ENCODE measurements at places on chromosomes 2 and 18. TPM values are rescaled to one million over a fixed set of nuclear protein-coding genes. Genes with fewer than 3 reads are reported as not detected.
A peak's percentile ranks its signal among the peaks of the same experiment; 100 is the strongest.

DNA sequence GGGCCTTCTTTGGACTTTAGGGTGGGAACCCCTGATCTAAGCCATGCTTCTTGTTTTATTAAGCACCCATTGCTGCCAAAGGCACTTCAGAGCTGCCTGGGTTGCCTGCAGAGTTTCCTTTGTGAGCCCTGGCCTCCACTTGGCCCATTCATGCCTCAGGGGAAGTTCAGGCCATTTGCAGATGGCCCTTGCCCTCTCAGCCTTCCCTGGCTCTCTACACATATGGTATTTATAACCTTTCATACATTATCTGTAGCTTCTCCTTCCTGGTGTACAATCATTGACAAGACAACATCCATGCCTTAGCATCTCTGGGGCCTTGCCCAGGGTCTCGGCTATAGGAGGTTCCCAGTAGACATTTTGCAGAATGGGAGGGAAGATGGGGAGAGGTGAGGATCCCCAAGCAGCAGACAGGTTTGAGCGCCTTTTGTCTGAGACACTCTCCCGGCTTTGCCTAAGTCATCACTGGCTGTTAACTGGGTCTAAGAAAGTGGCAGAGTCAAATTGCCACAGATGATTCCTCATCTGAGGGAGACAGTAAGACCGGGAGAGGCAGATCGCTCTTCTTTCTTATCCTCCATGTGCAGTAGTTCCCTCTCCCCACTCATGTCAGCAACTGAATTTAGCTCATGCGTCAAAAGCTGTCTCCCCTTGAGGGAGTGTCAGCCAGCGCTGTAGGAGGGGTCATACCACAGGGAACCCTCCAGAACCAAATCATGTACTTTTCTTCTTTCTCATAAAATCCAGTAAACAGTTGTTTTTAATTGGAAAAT lies 2.7 kb downstream of the EHD3 start:
- H3K27ac ChIP-seq = peak overlapping the region; percentile 52
- DNase-seq = no peak
- H3K27me3 ChIP-seq = no peaks in the 10 kb centered on the region
- H3K4me1 ChIP-seq = no peaks in the 10 kb centered on the region
- no peaks in the 10 kb centered on the region for H3K36me3 ChIP-seq
- no peak overlapping the region for H3K4me3 ChIP-seq

CENPA gene
- polyA plus RNA-seq = not detected

PRSS56 gene
- not detected for polyA plus RNA-seq

DNA sequence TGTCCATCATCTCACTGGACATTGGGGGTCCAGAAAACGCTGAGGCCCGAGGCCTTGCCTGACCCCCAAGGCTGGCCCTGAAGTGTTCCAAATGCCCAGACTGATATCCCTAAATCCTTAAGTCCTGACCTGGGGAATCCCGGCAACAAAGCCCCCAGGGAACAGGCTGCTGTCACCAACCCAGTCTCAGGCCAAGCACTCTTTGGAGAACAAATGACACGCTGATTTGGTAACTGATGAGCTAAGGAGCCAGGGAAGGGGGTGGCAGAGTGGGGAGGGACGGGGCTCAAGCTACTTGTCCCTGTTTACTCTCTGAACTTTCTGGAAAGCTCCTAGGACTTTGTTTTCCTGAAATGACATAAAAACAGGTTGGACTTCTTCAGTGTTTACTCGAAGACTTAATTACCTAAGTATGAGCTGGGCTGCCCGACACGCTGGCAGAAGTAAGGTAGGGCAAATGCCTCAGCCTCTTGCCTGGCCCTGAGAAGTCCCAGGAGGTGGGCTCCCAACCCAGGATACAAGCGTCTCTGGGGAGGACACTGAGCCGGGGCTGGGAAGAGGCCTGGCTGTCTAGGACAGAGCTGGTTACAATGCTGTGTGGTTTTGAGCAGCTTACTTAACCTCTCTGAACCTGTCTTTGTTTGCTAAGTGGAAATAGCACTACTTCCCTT lies 105.5 kb upstream of the GLI2 start:
- no peak for DNase-seq
- no peaks in the 10 kb centered on the region for H3K36me3 ChIP-seq
- H3K27me3 ChIP-seq = no peaks in the 10 kb centered on the region
- no peak overlapping the region for H3K4me3 ChIP-seq
- no peak overlapping the region for H3K27ac ChIP-seq

GRCh38 chr18:46281185-46282176 lies 177.3 kb downstream of the HAUS1 start:
- H3K4me1 ChIP-seq = no peaks in the 10 kb centered on the region
- no peak overlapping the region for H3K4me3 ChIP-seq
- H3K27me3 ChIP-seq = no peaks in the 10 kb centered on the region
- peak; percentile 86 for DNase-seq
- H3K36me3 ChIP-seq = no peaks in the 10 kb centered on the region
- H3K27ac ChIP-seq = no peak overlapping the region

STEAP3 gene
- 1.9 TPM for polyA plus RNA-seq

DLGAP1 gene
- 1.1 TPM for polyA plus RNA-seq

Measured in aorta (tissue), 5 donors.